Activated T-cell treated with anti-CD3 and anti-CD28 coated beads, Interleukin-2, amount 50 U/mL, for 24 hours (primary cell): ENCODE measurements at places on chromosomes 16 and 17.

DNA sequence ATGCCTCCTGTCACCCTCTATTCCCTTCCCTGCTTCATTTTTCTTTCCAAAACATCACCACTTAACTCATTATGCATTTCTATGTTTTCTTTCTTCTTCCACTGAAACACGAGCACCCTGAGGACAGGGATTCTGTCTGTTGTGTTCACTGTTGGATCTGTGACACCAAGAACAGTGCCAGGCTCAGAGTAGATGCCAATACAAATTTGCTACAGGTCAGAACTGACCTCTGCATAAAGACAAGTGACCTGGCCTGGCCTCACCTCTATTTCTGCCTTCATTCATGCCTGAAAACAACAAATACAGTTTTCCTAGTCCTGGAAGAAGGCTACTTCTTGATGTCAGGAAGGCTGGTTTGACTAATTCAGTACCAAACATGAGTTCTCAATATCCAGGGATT is 45.1 kb downstream of the SMPD3 start:
- DNase-seq, result no peak
- peaks cover 22% of the 10 kb centered on the region for H3K4me1 ChIP-seq
- H3K27ac ChIP-seq, result no peak overlapping the region
- H3K4me3 ChIP-seq, result no peak overlapping the region
- H3K36me3 ChIP-seq, result no peaks in the 10 kb centered on the region

DNA sequence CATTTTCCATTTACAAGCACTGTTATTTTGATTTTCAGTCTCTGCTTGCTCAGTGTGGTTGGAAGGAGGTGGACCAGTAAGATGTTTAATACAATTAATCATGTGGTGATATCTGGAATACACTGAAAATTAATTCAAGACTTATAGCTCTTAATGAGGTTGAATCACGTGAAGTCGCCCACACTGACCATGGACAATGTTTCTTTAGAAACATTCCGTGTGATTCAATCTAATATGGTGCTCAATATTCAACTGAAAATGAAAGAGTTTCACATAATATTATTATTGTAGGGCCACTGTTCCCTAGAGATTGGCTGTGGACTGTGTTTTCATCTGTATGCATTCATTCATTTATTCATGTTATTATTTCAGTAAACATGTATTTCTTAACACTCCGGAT is 45.2 kb upstream of the MAF start:
- DNase-seq, result no peak
- no peak overlapping the region for H3K4me3 ChIP-seq
- H3K27ac ChIP-seq, result no peak overlapping the region
- H3K4me1 ChIP-seq, result peaks cover 14% of the 10 kb centered on the region

- no peak overlapping the region for H3K4me3 ChIP-seq
- no peaks in the 10 kb centered on the region for H3K4me1 ChIP-seq
- H3K27me3 ChIP-seq, result peaks cover 34% of the 10 kb centered on the region
- no peak for DNase-seq
- H3K27ac ChIP-seq, result no peak overlapping the region
- H3K36me3 ChIP-seq, result no peaks in the 10 kb centered on the region
These were observed 7.8 kb upstream of the KRT19 start for GRCh38 chr17:41535764-41536481.

GRCh38 chr17:34382621-34383124 is 19.6 kb upstream of the CCL1 start:
- H3K27me3 ChIP-seq, result peaks cover 49% of the 10 kb centered on the region
- H3K27ac ChIP-seq, result peak overlapping the region; percentile 47
- peaks cover 60% of the 10 kb centered on the region for H3K4me1 ChIP-seq
- peak overlapping the region; percentile 32 for H3K4me3 ChIP-seq
- H3K36me3 ChIP-seq, result no peaks in the 10 kb centered on the region

DNA sequence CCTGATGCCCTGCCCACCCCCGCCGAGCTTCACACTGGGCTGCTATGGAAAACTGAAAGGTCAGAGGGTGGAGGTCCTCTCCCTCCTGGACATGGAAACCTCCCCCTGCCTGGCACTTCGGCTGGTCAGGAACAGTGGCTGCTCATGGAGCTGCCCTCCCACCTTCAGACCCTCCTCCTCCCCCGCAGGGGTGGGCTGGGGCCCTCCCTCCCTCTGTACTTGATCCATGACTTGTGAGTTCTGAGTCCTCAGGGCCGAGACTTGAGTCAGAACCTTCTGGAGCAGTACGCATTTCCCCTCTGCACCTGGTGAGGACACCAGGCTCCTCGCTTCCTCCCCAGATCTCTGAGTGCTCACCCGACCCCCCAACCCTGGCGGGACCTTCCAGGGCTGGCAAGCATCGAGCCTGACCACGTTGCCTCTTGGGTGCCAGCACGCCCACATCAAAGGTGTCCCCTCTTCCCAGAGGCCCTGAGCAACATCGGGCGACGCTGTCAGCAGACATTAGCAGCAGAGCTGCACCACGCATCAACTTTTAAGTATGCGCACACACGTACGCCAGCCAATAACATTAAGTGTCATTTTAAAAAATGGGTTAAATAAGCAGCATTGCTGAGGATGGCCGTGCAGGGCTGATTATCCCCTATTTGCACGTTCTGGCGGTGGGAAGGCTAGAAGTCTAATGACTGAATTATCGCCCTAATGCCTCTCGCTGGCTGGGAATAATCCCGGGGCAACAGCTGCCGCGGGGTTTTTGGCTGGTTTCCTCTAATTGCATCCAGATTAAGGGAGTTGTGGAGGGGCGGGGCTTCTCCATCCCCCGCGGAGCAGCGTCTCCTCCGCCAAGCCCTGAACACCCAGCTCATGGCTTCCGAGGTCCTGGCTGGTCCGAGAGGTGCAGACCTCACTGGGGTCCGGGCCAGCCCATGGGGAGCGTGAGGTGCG is 98.0 kb downstream of the TBC1D16 start:
- no peak for DNase-seq
- no peak overlapping the region for H3K4me3 ChIP-seq
- H3K4me1 ChIP-seq, result peaks cover 10% of the 10 kb centered on the region
- peaks cover 39% of the 10 kb centered on the region for H3K27me3 ChIP-seq

DNA sequence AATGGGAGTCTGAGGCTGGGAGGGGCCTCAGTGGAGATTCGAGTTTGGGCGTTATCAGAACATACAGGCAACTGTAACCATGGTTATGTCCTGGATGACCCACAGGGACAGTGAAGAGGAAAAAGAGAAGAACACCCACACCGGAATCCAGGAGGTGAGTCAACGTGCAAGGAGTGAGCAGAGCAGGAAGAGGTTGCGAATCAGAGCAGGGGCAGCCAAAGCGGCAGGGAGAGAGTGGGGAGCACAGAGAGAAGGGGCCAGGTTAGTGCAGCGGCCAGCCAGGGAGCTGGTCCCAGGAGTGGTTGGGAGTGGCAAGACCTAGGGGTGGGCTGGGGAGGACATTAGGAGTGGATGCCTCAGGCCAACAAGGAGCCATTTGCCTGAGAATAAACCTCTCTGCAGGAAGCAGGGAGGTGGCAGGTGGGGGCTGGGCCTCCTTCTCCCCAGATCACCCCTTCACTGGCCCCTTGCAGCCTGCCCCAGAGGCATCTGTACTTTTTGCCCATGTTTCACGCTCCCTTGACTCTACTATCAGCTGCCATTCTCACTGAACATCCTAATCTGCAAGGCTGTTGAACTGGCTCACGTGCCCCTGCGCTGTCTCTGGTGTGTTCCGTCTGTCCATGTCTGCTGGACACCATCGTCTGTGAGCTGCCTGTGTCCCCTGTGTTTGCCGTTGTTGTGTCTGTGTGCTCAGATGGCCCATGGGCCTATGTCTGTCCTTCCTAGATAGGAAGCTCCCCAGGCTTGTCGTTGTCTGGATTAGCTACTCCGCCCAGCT is 5.1 kb downstream of the KRT13 start:
- H3K4me3 ChIP-seq, result no peak overlapping the region
- no peaks in the 10 kb centered on the region for H3K27me3 ChIP-seq
- no peak overlapping the region for H3K27ac ChIP-seq
- H3K36me3 ChIP-seq, result no peaks in the 10 kb centered on the region

DNA sequence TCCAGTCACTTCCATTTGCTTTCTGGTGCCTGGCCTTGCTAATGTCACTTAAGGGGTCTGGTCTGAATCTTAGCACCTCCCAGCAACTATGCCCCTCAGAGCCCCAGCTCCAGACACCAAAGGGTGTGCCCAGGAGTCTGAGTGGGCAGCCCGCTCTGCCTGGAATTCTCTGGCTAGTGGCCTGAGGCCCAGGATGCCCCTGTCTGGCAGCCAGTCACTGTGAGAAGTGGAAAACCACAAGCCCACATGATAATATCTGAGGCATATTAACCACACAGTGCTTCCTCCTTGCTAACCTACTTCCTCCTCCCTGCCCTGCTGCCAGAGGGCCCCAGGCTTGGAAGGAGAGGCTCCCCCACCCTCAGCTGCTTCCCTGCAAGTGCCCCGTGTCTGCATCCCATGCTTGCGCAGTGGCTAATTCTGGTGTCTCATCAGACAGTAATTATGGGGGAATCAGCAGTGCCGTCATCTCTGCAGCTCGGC is 14.0 kb downstream of the SRCIN1 start:
- no peak overlapping the region for H3K4me3 ChIP-seq
- H3K4me1 ChIP-seq, result peaks cover 20% of the 10 kb centered on the region
- no peak for DNase-seq
- no peaks in the 10 kb centered on the region for H3K36me3 ChIP-seq

DNA sequence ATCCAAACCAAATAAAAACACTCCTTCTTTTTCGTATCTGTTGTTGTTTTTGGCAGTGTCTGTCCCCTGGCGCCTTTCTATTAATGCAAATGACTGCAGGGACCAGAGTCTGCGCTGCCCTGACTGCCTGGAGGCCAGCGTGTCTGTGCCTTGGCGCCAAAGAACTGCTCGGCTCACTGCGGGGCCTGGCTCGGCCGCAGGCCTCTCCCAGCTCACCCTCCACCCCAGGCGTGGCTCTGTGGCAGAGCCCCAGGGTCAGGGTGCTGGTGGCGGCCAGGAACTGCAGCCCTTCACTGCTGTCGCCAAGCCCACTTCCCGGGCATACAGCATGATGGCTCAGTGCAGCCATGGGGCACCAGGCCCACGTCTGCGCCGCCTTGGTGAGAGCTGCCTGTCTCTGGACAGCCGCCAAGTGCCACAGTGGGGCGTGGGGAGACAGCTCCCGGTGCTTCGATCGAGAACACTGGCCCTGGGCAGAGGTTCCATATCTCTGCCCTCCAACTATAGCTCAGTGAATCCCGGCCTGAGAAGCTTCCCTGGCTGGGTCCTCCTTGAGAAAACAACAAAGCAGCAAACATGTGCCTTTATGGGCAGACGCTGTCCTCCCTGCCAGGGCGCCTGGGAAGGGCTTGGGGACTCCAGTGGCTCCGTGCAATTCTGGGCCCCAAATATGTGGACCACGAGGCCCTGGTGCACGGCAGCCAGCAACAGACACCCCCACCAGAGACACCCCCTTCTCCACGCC is 11.1 kb downstream of the CANT1 start:
- peak; percentile 11 for DNase-seq
- peaks cover 12% of the 10 kb centered on the region for H3K4me1 ChIP-seq
- H3K4me3 ChIP-seq, result no peak overlapping the region
- H3K27ac ChIP-seq, result no peak overlapping the region
- no peaks in the 10 kb centered on the region for H3K27me3 ChIP-seq
- H3K36me3 ChIP-seq, result peaks cover 86% of the 10 kb centered on the region

GRCh38 chr16:9115277-9115676 is 23.8 kb downstream of the HAPSTR1 start:
- no peak overlapping the region for H3K4me3 ChIP-seq
- DNase-seq, result no peak
- H3K27ac ChIP-seq, result peak overlapping the region; percentile 86
- peaks cover 97% of the 10 kb centered on the region for H3K4me1 ChIP-seq

GRCh38 chr16:66084306-66084705 is 282.2 kb upstream of the CDH5 start:
- no peak for DNase-seq
- H3K27me3 ChIP-seq, result peaks cover 10% of the 10 kb centered on the region

DNA sequence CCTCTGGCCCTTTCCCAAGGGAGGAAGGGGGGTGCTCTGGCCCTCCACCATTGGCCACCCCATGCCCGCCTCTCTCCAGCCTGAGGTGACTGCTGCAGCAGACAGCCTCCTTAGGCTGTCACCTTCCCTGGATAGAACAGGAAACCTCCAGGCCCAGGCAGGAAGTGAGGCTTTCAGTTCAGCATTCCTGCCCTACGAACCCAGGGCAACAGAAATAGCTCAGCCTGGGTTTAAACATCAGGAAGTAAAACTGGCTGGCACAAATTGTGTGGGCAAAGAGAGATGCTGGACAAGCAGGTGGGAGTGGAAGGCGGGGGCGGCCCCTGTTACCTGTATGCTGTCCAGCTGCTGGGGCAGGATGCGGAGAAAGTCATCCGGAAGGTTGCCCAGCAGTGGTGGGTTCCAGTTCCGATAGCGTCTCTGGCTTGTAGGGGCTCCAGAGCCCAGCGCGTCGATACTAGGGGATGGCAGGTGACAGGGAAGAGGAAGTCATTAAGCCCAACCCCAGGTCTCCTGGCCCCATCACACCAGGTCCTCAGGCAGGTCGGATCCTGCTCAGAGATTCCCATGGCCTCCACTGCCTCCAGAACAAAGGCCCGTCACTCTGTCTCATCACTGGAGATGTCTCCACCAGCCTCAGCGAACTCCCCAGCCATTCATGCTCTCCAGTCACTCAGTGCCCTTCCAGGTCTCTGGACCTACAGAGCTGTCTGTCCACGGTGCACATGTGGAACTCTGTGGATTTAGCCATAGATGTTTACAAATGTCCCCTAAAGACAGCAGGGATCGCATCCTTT is 23.6 kb upstream of the MRPS23 start:
- H3K36me3 ChIP-seq, result no peaks in the 10 kb centered on the region
- H3K4me1 ChIP-seq, result peaks cover 32% of the 10 kb centered on the region
- no peak overlapping the region for H3K27ac ChIP-seq
- DNase-seq, result no peak
- no peak overlapping the region for H3K4me3 ChIP-seq
- H3K27me3 ChIP-seq, result peaks cover 36% of the 10 kb centered on the region

DNA sequence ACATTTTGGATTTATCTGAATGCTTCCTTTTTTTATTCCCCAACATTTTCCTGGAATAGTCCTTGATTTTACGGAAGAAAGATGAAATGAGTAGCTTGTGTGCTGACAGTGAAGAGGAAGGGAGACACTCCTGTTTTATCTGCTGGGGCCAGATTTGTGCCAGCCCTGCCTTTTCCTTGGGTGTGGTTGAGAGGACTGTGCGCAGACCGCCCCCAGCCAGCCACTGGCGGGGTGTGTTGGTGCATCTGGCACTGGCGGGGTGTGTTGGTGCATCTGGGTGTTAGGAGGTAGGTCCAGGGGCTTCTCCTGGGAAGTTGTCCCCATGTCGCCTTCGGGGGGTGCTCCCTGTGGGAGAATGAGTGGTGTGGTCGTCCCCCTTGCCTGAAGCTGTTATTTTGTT is 39.5 kb downstream of the RAP1GAP2 start:
- H3K4me1 ChIP-seq, result peaks cover 10% of the 10 kb centered on the region
- DNase-seq, result no peak
- H3K27ac ChIP-seq, result no peak overlapping the region
- H3K36me3 ChIP-seq, result peaks cover 2% of the 10 kb centered on the region
- peaks cover 9% of the 10 kb centered on the region for H3K27me3 ChIP-seq
- no peak overlapping the region for H3K4me3 ChIP-seq

DNA sequence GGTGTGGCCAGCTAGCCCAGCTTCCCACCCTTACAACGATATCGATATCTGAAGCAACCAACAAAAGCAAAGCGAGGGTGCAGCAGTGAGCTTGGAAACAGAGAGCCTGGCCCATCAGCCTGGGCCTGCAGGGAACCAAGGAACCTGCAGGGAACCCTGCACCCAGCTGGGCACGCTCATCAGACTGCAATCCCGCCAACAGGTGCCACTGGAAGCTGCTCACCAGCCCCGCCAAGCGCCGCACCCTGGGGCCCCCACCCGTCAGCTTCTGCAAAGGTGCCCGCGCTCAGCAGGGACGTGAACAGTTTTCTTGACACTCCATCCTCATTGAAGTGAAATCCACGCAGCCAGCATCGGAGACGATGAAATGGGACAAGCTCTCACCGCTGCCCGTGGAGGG is 250.7 kb downstream of the RBFOX3 start:
- H3K27ac ChIP-seq, result no peak overlapping the region
- H3K4me1 ChIP-seq, result no peaks in the 10 kb centered on the region
- no peak overlapping the region for H3K4me3 ChIP-seq
- no peak for DNase-seq
- H3K36me3 ChIP-seq, result no peaks in the 10 kb centered on the region
